ENCODE measurements at places on chromosomes 16 and 17. TPM values are rescaled to one million over a fixed set of nuclear protein-coding genes. Genes with fewer than 3 reads are reported as not detected.

Gene G6PC1
- total RNA-seq = not detected

DNA sequence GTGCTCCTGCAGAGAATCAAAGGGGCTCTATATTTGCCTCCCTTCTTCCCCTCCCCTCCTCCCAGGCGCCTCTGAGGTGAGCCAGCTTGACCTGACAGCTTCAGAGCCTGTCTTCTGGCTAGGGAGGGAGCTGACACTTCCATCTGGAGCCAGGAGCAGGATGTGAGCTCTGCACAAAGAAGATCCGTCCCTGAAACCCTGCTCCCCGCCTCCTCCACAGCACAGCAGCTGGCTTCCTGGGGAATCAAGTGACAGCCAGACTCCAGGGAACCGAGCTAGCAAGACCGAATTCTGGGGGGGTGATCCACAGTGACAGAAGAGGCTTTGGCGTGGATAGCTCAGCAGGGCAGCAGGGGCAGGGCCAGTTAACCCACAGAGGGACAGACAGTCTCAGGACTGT lies 37.2 kb downstream of the CCDC182 start:
- no peak for DNase-seq

- no peak for DNase-seq
Observed at GRCh38 chr17:78376161-78376560, 2.3 kb upstream of the PGS1 start.

- no peak for DNase-seq
Observed at GRCh38 chr17:17779015-17779611, 57.7 kb downstream of the SREBF1 start.

- no peak for DNase-seq
Observed at GRCh38 chr16:89700649-89701424, 668 bp downstream of the SPATA2L start.

Gene TM4SF5
- not detected for total RNA-seq

Gene CFAP52
- total RNA-seq = not detected

Gene FOXL1
- 0.30 TPM for total RNA-seq

Gene NTN3
- 3.4 TPM for total RNA-seq

DNA sequence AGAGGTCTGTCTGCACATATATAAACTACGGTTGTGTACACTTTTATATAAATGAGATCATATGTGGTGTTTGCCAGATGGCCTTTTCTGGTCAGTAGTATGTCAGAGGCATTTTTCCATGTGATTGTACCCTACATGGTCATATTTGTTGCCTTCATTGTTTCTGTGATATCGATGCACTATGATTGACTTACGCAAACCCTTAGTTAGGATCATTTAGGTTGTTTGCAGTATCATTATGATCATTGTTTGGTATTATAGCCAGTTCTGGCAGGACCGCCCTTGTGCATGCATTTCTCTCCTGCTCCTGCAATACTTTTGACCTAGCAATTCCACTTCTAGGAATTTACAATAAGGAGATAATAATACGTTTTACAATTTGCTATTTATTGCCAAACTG lies 169.1 kb downstream of the MSI2 start:
- DNase-seq = no peak

Gene KRT25
- total RNA-seq = 608 TPM

Gene SLC13A5
- not detected for total RNA-seq

Gene ACSM3
- total RNA-seq = 5.1 TPM

GRCh38 chr16:88681709-88682451 lies 4.4 kb downstream of the SNAI3 start:
- DNase-seq = no peak

Gene ARHGDIG
- total RNA-seq = 0.99 TPM

GRCh38 chr16:21314339-21314738 lies 36.2 kb upstream of the CRYM start:
- DNase-seq = no peak

Gene HSD17B2
- total RNA-seq = 12.4 TPM

- DNase-seq = no peak
Observed at GRCh38 chr16:84268291-84269040, 26.2 kb upstream of the WFDC1 start.

- DNase-seq = no peak
Observed at GRCh38 chr17:8918807-8919465, 46.6 kb downstream of the PIK3R5 start.

Gene KRTAP2-3
- 0.30 TPM for total RNA-seq

DNA sequence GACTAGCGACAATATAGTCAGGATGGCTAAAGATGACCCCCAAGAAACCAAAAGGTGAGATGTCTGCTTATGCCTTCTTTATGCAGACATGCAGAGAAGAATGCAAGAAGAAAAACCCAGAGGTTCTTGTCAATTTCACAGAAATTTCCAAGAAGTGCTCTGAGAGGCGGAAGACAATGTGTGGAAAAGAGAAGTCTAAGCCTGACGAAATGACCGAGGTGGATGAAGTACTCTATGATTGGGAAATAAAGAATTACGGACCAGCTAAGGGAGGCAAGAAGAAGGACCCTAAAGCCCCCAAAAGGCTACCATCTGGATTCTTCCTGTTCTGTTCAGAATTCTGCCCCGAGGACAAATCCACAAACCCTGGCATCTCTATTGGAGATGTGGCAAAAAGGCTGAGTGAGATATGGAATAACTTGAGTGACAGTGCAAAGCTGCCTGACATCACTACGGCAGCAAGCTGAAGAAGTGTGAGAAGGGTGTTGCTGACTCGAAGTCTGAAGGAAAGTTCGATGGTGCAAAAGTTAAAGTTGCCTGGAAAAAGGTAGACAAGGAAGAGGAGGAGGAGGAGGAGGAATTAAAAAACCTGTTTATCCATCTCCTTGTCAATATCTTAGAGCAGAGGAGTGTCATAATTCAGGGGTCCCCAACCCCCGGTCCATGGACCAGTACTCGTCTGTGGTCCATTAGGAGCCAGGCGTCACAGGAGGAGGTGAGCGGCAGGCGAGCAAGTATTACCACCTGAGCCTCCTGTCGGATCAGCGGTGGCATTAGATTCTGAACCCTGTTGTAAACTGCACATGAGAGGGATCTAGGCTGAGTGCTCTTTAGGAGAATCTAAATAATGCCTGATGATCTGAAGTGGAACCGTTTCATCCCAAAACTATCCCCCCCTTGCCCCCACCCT lies 25.1 kb upstream of the ADGRG1 start:
- no peak for DNase-seq

Gene DVL2
- total RNA-seq = 47.5 TPM

DNA sequence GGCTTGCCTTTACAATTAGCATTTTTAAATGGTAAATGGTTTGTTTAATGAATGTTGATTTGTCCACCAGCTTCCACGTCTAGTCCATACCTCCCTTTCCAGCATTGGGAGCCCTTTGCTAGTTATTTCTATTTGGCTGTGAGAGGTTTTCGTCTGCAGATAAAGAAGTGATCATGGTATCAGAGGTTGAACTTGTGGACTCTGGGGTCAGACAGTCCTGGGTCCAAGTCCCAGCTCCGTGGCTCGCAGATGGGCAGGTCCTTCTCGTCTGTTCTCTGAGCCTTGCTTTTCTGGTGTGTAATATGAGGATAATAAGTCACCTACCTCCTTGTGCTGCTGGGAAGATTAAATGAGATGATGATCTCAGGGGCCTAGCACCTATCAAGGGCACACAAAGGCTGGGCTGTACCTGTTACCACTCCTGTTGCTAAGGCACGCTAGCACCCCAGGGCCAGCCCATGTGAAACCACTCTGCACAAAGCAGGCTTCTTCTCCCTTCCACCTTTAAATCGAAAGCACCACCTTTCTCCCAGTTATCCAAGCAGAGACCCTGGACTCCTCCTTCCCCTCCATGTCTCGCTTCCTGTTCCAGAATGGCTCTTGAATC lies 103.9 kb downstream of the GNAO1 start:
- DNase-seq = no peak

- DNase-seq = no peak
Observed at GRCh38 chr16:67283039-67283825, 3.9 kb downstream of the PLEKHG4 start.

- no peak for DNase-seq
Observed at GRCh38 chr16:88896238-88897070, 30.0 kb upstream of the PABPN1L start.

- no peak for DNase-seq
Observed at GRCh38 chr17:57905875-57906455, 49.2 kb downstream of the CUEDC1 start.

Gene TLCD2
- 4.6 TPM for total RNA-seq
